Spinal cord (tissue), 10 donors: ENCODE measurements at places on chromosomes 2 and 18. TPM values are rescaled to one million over a fixed set of nuclear protein-coding genes. Genes with fewer than 3 reads are reported as not detected.

IL1F10 gene
- not detected for total RNA-seq

ATP6V1C2 gene
- 0.77 TPM for total RNA-seq

DNA sequence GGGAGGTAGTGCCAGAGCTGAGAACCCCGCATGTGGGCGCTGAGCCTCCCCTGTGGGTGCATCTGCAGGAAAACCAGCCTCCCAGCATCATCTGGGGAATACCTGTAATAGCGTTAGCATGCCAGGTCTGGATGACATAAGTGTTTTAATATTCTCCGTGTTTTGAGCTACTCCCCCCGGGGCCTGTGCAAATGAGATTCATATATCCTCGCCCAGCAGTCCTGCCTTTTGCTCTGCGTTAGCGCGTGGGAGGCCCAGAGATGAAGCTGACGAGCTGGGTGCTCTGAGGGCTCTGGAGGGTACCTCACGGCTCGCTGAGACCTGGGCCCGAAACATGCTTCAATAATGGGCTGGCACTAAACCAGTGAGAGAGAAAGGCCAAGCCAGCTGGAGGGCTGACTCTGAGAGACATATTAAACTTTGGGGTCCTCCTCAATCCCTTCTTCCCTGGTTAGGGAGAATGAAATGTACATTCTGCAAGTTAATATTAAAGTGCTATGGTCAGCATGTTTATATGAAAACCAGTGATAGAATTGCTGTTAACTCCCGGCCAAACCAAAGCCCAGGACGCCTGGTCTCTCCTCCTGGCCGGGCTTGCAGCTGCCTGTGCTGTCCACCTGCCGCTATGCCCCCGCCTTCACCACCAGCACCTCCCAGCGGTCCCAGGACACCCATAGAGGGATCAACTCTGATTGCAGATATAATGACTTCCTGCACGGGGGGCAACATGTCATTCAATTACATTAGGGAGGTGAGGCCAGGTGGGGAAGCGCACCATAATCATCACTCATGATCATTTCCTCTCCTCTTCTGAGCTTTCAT is 77.0 kb downstream of the EDAR start:
- DNase-seq: no peak

DNA sequence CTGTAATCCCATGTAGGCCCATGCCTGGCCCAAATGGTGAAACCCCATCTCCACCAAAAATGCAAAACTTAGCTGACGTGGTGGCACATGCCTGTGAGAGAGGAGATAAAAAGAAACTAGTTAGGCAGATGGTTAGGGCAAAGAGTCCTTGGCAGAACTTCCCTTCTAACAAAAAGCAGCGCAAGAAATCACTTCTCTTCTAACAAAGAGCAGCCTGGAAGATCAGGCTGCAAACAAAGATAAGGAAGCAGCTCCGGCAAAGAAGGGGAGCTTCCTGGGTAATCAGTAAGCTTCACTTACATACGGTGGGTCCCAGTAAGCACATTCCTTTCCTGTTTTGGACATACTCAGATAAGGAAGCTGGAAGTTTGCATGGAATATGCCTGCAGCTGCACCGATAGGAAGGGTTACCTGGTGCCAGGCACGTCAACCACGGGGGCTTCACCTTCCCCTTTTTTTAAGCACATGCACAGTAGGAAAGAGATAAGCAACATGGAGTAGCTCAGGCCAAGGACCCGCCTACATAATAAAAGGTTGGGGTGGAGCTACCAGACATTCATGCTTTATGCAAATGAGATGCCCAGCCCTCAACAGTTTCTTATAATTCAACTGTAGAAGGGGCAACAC is 61.0 kb upstream of the SLC25A52 start:
- DNase-seq: no peak

DNA sequence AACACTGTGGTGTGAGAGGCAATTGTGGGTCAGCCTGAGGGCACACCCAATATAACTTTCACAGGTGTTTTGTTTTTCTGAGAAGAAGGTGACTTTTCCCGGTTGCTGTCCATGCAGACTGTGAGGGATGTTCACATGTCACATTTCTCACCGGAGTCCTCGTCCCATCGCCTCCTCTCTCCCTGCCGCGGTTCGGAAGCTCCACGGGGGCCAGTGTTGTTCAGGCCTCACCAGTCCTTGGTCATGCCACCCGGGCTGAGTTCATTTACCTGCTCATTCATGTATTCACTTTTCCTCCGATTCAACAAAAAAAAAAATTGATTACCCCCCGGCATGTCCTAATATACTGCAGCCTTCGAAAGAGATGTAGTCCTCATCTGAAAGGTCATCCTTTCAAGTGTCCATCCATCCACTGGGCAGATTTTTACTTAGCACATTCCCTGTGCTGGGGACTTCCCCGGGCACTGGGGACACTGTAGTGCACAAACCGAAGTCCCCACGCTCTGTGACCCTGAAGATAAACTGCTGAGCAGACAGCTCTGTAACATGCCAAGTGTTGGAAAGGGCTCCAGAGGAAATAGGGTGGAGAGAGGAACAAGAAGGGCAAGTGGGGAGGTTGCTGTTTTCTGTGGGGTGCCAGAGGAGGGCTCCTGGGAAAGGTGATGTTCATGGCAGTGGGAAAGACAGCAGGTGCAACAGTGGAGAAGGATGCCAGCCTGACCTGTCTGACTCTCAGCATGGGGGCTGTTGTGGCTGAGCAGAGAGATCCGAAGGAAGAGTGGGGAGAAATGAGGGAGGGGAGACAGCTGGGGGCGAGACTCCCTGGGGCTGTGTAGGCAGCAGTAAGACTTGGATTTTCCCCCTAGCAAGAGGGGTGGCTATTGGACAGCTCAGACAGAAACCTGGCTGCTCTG is 22.4 kb downstream of the LRRFIP1 start:
- no peak for DNase-seq

DNA sequence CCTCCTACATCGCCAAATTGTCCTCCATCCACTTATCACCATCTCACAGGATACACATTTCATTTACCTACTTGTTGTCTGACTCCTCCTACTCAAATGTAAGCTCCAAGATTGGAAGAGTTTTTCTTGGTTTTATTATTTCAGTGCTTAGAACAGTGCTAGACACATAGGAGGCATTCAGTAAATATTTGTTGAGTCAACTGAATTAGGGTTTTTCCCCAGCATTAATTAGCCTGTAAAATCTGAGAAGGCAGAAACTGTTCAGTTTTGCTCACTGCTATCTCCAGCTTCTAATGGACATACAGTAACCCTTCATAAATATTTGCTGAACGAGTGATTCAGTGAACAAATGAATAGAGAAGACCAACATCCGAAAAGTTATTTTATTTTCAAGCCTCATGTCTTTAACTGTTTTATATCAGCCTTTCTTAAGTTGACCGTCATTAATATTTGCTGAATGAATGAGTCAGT is 800 bp downstream of the TTC21B start:
- peak; percentile 32 for DNase-seq

GREB1 gene
- total RNA-seq: 14.4 TPM

DNA sequence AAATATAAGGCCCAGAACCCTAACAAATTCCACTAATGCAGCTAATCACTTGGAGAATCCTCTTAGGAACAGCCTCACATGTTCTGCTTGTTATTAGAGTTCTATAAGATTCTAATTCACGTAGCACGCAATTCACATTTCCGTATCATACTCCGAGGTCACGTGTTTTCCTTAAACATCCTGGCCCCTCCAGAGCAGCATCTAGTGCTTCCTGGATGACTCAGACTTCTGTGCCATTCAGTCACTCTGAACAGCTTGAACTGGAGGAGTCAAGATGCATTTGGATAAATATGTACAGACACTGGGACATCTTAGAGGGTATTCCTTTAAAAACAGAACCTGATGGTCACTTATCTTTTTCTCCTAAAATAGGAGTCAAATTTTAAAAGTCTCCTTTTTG is 156.5 kb downstream of the MYO5B start:
- no peak for DNase-seq

C2orf68 gene
- 31.6 TPM for total RNA-seq

SLC23A3 gene
- 0.69 TPM for total RNA-seq

GRCh38 chr18:72637299-72637698 is 93.2 kb upstream of the CBLN2 start:
- DNase-seq: no peak
